Naive thymus-derived CD8-positive, alpha-beta T cell (primary cell): ENCODE measurements at places on chromosomes 5 and 9. TPM values are rescaled to one million over a fixed set of nuclear protein-coding genes. Genes with fewer than 3 reads are reported as not detected.

DNA sequence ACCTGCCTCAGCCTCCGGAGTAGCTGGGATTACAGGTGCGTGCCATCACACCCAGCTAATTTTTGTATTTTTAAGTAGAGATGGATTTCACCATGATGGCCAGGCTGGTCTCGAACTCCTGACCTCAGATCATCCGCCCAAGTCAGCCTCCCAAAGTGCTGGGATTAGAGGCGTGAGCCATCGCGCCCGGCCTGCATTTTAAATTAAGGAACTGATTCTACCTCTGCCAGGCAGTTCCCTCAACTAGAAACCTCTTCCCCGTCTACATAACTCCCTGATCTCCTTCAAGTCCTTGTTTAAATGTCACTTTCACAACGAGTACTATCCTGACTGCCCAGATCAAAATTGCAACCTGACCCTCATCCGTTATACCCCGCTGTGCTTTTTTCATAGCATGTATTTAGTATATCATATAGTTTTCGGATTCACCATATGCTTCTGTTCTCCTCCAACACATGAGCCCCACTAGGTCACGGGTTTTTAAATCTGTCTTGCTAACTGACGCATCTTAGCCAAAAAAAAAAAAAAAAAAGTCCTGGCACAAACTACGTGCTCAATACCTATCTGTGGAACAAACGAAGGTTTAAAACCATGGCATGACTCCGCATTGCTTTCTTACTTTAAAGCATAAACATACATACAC lies 858 bp upstream of the SOWAHA start:
- no peak for DNase-seq
- peaks cover 57% of the 10 kb centered on the region for H3K27me3 ChIP-seq
- H3K27ac ChIP-seq: no peak overlapping the region
- H3K36me3 ChIP-seq: no peaks in the 10 kb centered on the region

DNA sequence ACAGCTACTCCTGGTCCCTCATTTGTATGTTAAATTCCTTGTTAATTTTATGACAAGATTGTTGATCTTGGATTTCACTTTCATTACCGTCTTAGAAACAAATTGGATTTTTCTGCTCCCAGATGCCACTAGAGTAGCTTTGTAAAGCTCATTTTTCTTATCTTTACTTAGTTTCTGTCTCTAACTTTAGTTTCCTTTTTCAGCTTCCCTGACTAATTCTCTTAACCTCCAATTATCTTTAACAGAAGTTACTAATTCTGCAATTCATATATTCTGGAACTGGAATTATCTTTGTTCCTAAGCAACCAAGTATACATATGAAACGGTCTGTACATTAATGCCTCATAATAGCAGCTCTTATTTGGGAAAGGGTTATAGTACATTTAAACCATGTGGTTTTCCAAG lies 16.7 kb downstream of the ITGA1 start:
- H3K4me3 ChIP-seq: no peak overlapping the region
- DNase-seq: no peak
- H3K27me3 ChIP-seq: no peaks in the 10 kb centered on the region
- peaks cover 53% of the 10 kb centered on the region for H3K4me1 ChIP-seq

DNA sequence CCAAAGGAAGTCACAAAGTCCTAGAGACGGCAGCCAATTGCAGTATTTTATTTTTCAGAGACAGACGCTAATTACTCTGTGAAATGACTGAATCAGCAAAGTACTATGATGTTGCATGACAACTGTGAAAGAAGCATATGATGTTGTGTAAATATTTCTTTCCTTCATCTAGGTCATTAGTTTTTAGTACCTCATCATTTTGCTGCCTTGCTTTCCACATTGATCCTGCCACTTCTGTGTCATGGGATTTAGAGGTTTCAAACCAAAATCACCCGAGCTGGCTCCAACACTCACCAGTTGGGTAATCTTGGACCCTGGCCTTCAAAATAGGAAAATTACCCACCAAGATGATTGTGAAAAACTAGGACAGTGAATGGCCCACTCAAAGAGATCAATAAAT lies 585.2 kb downstream of the ACTL7B start:
- H3K4me1 ChIP-seq: no peaks in the 10 kb centered on the region
- H3K27ac ChIP-seq: no peak overlapping the region
- H3K36me3 ChIP-seq: no peaks in the 10 kb centered on the region
- no peaks in the 10 kb centered on the region for H3K27me3 ChIP-seq

DNA sequence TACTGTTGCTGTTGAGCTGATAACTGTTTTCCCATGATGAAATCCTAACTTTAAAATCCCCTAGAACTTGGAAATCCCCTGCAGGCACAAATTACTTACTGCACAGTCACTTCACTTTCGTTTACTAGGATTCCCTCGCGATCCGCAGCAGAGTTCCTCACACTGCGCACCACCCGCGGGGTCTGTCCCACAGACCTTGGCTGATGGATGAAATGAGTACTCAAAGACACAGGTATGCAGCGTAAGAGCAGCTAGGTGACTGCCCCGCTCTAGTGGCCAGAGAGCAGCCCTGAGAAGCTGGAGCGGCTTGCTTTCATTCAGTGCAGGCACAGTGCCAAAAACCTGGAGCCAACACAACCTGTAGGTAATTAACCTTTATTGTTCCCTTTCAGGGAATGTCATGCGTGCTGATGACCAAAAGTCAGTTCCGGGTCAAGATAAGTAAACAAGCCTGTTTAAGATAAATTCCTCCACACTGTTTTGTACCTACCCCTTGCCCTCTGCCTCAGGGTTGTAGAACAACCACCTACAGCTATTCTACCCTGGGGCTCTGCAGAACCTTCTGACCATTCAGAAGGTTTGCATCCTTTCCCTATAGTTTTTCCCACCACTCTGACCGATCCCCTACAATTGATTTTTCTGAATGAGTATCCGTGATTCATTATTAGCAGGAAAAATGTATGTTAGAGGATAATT lies 191.2 kb downstream of the CDH9 start:
- H3K4me1 ChIP-seq: no peaks in the 10 kb centered on the region
- no peak for DNase-seq
- H3K27ac ChIP-seq: no peak overlapping the region
- H3K4me3 ChIP-seq: no peak overlapping the region
- no peaks in the 10 kb centered on the region for H3K27me3 ChIP-seq
- peaks cover under 1% of the 10 kb centered on the region for H3K36me3 ChIP-seq

- no peak overlapping the region for H3K27ac ChIP-seq
- no peaks in the 10 kb centered on the region for H3K4me1 ChIP-seq
Observed at GRCh38 chr9:133246562-133246961, 28.4 kb downstream of the ABO start.

DNA sequence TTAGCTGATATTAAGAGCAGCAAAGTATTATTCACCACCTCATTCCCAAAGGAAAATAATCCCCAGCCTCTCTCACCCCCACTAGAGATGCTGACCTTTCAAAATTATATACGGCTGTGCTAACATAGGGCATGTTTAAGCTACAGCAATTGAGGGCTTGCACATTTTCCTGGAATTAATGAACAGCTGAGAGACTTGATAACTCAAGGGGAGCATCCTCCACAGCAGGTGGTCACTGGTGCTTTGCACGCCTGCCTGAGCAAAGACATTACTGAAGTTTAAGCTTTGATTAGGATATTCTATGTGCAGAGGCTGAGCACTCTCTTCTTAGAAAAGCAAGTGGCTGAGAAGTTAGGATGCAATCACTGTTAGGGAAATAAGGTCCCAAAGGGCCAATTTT lies 230.9 kb downstream of the FAM114A2 start:
- no peak for DNase-seq
- H3K36me3 ChIP-seq: no peaks in the 10 kb centered on the region
- H3K27ac ChIP-seq: no peak overlapping the region
- H3K4me3 ChIP-seq: no peak overlapping the region

- H3K36me3 ChIP-seq: no peaks in the 10 kb centered on the region
- H3K27ac ChIP-seq: no peak overlapping the region
- H3K4me3 ChIP-seq: no peak overlapping the region
- H3K27me3 ChIP-seq: no peaks in the 10 kb centered on the region
- no peaks in the 10 kb centered on the region for H3K4me1 ChIP-seq
- DNase-seq: no peak
Observed at GRCh38 chr9:11199335-11199734, 586.5 kb upstream of the PTPRD start.

Gene RPS23
- total RNA-seq: 3,947 TPM

DNA sequence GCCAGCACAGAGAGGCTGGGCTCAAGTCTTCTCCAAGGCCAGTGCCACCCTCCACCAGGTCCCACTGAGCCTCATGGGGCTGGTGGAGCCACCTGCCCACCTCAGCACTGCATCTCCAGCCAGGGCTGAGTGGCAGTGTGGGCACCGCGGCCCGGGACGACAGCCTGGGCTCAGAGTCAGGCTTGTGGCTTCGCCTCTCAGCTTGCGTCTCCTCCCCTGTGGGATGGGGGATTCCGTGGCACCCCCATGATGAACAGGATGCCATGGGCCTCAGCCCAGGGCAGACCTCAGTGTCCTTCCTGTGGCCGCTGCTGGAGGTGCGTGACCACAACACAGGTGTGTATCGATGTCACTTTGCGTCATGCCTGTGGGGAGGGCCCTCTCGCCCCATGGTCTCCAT lies 136.4 kb upstream of the PPP1R26 start:
- H3K27me3 ChIP-seq: peaks cover 13% of the 10 kb centered on the region
- no peaks in the 10 kb centered on the region for H3K4me1 ChIP-seq
- no peak overlapping the region for H3K4me3 ChIP-seq
- DNase-seq: no peak

DNA sequence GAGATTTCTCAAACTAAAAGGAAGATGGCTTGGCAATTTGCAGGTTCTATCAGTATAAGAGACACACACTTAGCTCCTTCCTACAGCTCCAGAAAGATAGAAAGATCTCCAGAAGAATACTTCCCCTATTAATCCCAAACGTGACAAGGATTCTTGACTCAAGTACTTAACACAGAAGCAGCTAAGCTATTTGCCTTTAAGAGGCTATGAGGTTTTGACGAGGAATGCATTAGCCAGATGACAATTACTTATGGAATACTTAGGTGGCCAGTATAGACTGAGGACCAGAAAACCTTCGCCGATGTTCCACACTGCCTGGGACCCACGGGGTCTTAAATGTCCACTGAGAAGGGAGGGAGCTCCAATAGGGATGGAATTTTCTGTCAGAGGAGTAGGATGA lies 340.5 kb upstream of the KIF2A start:
- no peaks in the 10 kb centered on the region for H3K4me1 ChIP-seq
- no peak overlapping the region for H3K4me3 ChIP-seq
- DNase-seq: no peak
- no peaks in the 10 kb centered on the region for H3K36me3 ChIP-seq

DNA sequence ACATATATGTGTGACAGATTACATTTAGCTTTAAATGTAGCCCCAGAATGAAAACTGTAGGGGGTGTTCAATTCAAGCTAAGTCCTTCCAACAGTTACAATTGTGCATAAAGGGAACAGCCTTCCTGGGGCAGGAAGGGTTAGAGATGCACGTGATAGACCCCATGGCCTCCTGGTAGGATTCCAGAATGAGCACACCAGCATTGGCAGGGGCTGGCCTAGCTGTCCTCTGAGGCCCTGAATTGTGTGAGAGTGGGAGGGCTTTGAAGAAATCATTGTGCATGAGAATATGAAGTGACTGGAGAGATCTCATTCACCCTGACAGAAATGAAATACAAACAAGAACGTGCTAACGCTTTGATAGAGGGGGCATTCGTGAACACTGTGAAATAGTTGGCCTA lies 663.8 kb upstream of the KLF4 start:
- H3K36me3 ChIP-seq: no peaks in the 10 kb centered on the region
- no peaks in the 10 kb centered on the region for H3K4me1 ChIP-seq
- no peaks in the 10 kb centered on the region for H3K27me3 ChIP-seq
- H3K27ac ChIP-seq: no peak overlapping the region
- no peak for DNase-seq

DNA sequence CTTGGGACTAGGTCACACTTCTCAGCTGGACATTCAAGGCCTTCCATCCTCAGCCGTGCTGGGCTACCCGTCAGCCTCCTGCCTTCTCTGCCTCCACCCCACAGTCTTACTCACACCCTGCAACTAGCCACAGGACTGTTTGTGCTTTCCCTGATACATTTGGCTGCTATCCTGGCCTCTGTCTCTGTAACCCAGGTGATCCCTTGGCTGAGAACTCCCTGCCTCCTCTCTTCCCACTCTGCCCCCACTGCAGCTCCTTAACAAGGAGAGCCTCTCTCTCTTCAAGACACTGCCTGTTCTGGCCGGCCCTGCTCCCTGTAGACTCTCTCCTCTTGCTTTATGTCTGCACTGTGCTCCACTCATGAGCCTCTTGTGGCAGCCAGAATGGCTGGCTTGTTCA lies 120.6 kb downstream of the MSX2 start:
- H3K4me3 ChIP-seq: no peak overlapping the region
- no peaks in the 10 kb centered on the region for H3K4me1 ChIP-seq
- H3K36me3 ChIP-seq: no peaks in the 10 kb centered on the region
- H3K27me3 ChIP-seq: peaks cover 10% of the 10 kb centered on the region

GRCh38 chr9:13140843-13141592 lies 138.5 kb downstream of the MPDZ start:
- no peak for DNase-seq
- no peak overlapping the region for H3K4me3 ChIP-seq
- no peak overlapping the region for H3K27ac ChIP-seq
- no peaks in the 10 kb centered on the region for H3K4me1 ChIP-seq
- H3K36me3 ChIP-seq: no peaks in the 10 kb centered on the region
- no peaks in the 10 kb centered on the region for H3K27me3 ChIP-seq

- H3K36me3 ChIP-seq: peaks cover under 1% of the 10 kb centered on the region
- H3K4me1 ChIP-seq: peaks cover 4% of the 10 kb centered on the region
- no peaks in the 10 kb centered on the region for H3K27me3 ChIP-seq
- no peak overlapping the region for H3K27ac ChIP-seq
- no peak overlapping the region for H3K4me3 ChIP-seq
Observed at GRCh38 chr9:89793551-89793950, 188.7 kb downstream of the GADD45G start.

GRCh38 chr5:68965926-68966325 lies 127.9 kb upstream of the SLC30A5 start:
- H3K36me3 ChIP-seq: no peaks in the 10 kb centered on the region
- no peak overlapping the region for H3K27ac ChIP-seq
- no peak for DNase-seq
- H3K4me1 ChIP-seq: peaks cover 5% of the 10 kb centered on the region

Gene OR13J1
- not detected for total RNA-seq

DNA sequence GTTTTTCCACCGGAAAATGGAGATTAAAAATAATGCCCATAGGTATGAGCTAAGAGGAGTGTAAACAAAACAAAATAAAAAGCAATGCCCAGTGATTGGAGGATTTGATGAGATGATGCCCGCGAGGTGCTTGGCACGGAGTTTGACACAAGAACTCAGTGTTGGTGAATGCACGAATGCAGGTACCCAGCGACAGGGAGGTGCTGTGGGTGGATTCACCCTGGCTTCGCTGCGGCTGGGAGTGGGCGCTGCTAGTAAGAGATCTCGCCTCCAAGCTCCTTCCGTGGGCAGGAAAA lies 526 bp upstream of the STXBP1 start:
- H3K36me3 ChIP-seq: no peaks in the 10 kb centered on the region
- H3K4me3 ChIP-seq: peak overlapping the region; percentile 97
- H3K4me1 ChIP-seq: peaks cover 32% of the 10 kb centered on the region
- peaks cover 33% of the 10 kb centered on the region for H3K27me3 ChIP-seq

- H3K4me3 ChIP-seq: no peak overlapping the region
- no peaks in the 10 kb centered on the region for H3K4me1 ChIP-seq
- no peak overlapping the region for H3K27ac ChIP-seq
- no peaks in the 10 kb centered on the region for H3K36me3 ChIP-seq
- no peaks in the 10 kb centered on the region for H3K27me3 ChIP-seq
- no peak for DNase-seq
Observed at GRCh38 chr9:105678781-105679180, 15.6 kb upstream of the TMEM38B start.
